Daoy (cell line): ENCODE measurements at places on chromosomes 2 and 18.

- DNase-seq: no peak
These were observed 17.0 kb upstream of the BCL2 start for GRCh38 chr18:63336366-63337099.

DNA sequence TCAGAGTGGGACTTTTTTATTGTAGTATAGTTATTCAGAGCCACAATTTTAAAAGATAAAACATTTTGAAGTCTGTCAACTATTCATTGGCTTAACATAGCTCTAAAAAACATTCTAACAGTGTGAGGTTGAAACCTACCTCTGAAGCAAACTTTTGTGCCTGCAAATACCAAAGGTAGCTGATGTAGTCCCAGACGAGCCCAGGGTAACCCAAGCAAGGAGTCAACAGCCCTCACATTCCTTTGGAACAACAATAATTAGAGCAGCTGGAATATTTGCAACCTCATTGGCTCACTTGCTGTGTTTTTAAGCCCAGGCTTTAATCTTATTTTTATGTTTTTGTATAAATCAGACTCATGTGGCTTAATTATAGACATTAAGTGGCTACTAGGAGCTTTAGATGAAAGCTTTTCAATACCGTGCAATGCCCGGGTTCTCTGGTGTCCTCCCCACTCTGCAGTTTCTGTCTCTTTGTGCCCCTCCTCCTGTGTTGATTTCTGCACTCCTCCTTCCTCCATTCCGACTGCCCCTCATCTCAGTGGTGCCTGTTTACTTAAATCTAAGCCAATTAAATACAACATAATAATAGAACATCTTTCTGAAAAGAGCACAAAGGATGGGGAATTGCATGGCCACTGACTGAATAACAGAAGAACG is 157.9 kb upstream of the UNC80 start:
- no peak for DNase-seq

DNA sequence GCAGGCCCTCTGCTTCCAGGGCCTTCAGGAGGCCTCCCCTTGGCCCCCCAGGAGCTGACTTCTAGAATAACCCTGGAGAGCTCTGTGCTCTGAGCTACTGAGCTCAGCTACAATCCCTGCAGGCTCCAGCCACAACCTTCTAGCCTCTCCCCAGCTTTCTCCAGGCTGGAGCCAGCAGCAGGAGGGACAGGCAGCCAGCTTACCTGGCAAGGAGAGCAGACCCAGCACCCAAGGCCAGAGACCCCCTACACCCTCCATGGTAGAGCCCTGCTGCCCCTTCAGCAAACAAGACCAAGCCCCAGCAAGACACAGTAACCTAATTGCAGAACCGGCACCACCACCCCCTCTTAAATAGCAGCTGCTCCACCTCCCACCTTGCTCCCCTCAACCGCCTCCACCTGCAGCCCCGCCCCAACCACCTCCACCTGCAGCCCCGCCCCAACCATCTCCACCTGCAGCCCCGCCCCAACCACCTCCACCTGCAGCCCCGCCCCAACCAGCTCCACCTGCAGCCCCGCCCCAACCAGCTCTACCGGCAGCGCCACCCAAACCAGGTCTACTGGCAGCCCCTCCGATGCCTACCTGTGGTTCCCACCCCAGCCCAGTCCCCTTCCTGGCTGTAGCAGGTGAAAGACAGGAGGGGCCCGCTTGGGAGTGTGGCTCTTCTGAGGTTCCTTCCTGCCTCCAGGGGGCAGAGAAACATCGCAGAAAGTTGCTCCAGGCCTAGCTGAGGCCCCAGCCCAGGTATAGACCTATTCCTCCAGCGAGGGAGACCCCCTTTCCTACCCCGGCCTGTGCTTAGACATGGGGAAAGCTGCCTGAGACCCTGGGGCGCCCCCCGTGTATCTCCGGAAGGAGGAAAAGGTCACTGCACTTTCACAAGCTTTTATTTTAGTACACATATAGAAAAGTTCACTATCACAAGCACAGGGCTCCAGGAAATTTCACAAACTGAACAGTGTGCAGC is at the start of gene ASTL:
Gene ASTL (minus strand): TSS at position 324 of the 967 bp plus-strand sequence. CDS start 66 bp downstream, at position 258.
- peak; percentile 45 for DNase-seq

DNA sequence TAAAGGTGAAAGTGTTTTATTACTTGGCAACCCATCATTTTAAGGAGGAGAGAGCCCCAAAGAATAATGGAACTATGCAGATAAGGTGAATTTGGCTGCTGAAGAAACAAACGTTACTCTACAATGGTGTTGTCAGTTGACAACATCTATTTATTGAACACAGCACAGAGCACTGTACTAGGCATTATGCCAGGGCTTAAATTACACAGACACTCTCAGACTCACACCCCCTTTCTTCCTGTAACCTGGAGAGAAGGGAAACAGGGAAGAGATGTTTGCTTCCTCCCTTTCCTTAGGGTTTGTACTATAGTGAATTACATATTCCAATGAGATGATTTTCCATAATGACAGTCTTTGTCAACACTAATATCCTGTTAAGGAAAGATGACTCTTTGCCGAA is 94.0 kb upstream of the ATP5MC3 start:
- no peak for DNase-seq

DNA sequence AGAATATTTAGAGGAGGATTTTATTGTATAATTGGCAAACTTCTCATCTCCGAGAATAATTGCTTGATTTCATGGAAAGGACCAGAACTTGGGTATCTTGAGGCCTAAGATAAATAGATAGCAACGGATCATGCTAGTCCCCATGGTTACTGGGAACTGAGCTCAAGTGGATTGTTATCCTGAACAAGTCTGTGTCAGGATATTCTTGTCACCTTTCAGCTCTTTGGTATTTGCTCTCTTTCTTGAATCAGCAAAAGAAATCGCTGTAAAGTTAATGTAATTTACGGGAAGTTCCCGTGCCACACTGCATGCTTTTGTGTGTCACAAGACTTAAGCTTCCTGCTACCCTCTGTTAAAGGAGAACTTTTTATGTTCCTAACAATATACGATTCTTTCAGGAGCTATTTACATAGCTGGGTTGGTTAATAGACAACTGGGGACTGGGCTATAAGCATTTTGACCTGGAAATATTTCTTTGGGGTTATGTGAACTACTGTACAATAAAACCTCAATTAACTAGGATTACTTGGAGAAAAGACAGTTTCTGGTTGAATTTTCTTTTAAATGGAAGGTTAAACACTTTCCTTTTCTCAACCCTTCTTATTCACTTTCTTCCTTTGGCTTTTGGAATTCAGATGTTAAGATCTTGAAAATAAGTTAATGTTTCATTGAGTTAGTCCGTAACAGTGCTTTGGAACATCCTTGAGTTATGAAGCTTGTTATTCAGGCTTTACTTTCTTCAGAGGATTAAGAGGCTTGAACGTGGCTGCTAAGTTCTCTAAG is 151.2 kb downstream of the FMNL2 start:
- no peak for DNase-seq

DNA sequence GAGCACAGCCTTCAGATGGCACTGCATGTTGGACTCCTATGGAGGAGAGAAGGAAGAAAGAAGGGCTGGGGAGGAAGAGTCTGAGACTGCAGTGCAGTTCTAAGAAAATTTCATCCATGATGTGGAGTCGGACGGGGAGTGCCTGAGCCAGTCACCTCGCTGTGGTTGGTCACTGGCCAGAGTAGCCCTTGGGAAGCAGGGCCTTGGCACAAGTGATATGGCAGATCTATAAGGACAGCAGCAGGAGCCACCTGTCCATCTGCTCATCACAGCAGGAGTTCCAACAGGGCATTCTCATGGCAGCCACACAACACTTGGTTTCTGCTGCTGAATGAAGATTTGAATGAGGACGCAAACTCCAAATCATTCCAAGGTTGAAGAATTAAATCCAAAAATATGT is 314.8 kb downstream of the CYP26B1 start:
- DNase-seq: no peak

GRCh38 chr2:109375131-109375561 is 238.6 kb downstream of the SEPTIN10 start:
- no peak for DNase-seq

GRCh38 chr2:187431911-187432310 is 16.1 kb downstream of the CALCRL start:
- DNase-seq: no peak

DNA sequence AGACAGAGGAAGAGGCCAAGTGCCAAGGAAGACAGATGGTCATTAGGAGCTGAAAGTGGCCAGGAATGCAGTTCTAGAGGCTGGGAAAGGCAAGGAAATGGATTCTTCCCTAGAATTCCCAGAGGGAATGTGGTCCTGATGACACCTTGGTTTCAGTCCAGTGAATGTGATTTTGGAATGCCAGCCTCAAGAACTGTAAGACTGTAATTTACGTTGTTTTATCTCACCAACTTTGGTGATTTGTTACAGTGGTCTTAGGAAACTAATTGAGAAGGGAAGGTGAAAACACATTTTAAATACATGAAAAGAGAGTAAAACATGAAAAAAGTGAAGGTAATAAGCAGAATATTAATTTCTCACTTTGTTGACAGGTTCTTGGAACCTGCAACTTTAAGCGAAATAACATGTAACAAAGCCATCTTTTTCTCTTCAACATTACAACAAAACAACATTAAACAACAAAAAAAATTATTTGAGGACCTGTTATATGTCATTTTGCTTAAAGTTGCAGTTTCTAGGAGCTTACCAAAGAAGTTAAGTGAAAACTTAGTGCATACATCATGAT is 370.2 kb downstream of the METTL4 start:
- no peak for DNase-seq

DNA sequence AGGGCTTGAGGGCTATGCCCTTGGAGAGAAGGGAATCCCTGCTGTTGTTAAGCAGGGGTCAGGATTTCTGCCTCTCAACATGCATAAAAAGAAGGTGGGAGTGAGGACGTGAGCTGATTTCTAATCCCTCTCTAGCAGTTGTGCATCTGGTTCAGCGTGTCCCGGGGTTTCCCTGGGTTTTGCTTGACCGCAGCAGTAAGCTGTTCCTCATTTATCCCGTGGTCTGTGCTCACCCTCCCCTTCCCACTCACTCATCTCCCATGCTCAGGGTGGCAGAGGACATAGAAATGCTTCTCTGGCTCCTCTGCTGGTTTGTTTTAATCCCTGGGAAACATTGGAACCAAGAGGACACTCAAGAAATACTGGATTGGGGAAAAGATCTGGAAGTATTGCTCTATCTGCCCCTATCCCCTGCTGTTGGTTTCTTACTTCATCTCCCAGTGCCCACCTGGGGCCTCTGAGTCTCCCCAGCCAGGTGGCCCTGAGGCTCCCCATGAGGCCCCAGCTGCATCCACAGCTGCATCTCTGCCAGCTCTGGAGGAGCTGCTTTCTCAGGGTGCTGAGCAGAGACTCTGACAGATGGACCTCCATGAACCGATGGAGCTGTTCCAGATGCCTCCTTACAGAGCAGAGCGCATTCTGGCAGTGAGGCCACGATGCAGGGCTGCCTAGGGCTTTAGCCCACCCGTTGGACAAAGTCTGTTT is 36.1 kb downstream of the TET3 start:
- DNase-seq: no peak

GRCh38 chr18:26127786-26128185 is 5.9 kb upstream of the PSMA8 start:
- DNase-seq: no peak

- DNase-seq: peak; percentile 62
These were observed 1.7 kb downstream of the FHL2 start for GRCh38 chr2:105397025-105397722.

DNA sequence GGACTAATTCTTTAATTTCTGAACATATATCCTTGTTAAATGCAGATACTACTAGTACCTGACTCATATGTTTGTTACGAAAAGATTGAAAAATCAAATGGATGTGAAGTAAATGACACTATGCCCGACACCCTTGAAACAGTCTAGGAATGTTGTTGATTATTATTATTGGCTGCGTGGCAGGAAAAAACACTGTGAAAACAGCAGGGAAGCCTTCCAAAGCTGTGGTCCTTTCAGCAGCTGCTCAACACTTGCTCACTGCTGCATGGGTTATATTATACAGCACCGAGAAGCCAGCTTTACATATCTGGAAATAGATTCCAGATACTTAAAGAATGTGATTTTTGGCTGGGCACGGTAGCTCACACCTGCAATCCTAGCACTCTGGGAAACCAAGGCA is 26.5 kb downstream of the CRYGD start:
- no peak for DNase-seq

GRCh38 chr18:35581898-35582641 is 530 bp downstream of the GALNT1 start:
- DNase-seq: peak; percentile 23

DNA sequence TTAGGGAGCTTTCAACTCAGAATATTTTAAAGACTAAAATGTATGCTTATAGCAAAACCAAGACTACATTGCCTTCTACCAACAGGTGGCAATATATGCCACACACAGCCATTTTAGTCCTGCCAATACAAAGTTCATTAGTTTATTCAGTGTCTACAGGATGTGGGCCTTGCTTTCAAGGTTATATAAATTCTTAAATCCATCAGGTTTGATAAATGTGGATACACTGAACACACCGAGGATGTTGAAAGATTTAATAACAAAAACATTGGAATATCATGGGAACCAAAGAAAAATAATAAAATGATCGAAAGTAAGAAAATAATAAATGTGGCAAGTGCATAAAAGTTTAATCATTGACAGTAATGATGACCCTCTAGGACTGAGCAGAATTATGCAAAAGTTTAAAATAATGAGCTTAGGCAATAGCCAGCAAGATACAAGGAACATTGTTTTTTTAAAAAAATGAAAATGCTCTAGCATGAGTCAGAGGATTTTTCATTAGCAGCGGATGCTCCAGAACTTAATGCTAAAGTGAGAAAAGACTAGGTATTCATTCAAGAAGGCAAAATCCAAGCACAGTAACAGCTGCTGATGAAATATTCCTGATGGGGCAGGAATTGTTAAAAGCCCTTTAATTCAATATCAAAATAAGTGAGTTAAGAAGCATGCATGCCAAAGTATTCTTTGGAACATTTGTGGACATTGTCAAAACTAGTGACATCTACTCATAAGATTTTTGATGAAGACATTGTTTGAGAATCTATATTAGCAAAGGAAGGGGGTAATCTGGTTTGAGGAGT is 14.2 kb downstream of the SCN9A start:
- peak; percentile 11 for DNase-seq

GRCh38 chr2:202215179-202215578 is 23.2 kb downstream of the SUMO1 start:
- DNase-seq: no peak

GRCh38 chr2:154280543-154280942 is 408.8 kb downstream of the GALNT13 start:
- no peak for DNase-seq
